MCF 10A (cell line): ENCODE measurements at places on chromosomes 5 and 9. TPM values are rescaled to one million over a fixed set of nuclear protein-coding genes. Genes with fewer than 3 reads are reported as not detected.

Gene SLC25A48
- total RNA-seq = not detected in 2 replicates

Gene EFNA5
- total RNA-seq = 45.8 and 51.2 TPM in 2 replicates

Gene LRRC19
- not detected in 2 replicates for total RNA-seq

Gene GHR
- total RNA-seq = 1.8 and 1.9 TPM in 2 replicates

Gene JMY
- 16.8 and 19.3 TPM in 2 replicates for total RNA-seq

- no peak for DNase-seq
Measured at GRCh38 chr9:86470326-86470725, 116.1 kb upstream of the TUT7 start.

DNA sequence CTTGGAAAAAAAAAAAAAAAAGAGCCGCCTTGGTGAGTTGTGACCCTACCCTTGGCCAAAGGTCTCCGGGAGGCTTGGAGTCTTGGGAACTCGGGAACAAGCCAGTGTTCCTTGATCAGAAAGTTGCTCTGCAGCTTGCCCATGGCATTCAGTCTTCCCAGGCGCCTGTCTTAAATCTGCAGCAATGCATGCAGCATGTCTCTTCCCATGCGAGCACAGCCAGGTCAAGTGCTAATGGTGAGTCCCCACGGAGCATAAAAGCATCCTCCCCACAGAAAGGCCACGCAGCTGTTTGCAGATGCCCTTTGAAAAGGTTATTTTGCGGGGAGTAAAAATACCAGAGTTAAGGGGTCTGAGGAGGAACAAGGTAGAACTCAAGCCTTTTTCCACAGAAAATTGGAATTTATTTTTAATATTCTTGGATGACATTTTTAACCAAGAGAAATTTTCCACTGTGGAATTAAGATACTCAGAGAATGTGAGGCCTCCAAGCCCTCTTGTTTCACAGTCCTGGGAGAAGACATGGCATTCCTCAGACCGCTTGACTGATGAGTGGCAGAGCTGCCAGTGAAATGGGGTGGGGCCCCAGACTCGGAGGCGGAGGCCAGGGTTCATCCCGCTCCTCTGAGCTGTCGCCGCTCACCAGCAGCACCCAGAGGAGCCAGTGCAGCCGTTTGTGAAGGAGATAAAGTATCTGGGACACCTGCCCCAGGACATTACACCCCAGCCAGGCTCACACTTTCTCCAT, 81.6 kb downstream of the CYFIP2 start:
- DNase-seq = no peak

- peak; percentile 56 for DNase-seq
Measured at GRCh38 chr5:94928891-94929290, 310.4 kb downstream of the SLF1 start.

DNA sequence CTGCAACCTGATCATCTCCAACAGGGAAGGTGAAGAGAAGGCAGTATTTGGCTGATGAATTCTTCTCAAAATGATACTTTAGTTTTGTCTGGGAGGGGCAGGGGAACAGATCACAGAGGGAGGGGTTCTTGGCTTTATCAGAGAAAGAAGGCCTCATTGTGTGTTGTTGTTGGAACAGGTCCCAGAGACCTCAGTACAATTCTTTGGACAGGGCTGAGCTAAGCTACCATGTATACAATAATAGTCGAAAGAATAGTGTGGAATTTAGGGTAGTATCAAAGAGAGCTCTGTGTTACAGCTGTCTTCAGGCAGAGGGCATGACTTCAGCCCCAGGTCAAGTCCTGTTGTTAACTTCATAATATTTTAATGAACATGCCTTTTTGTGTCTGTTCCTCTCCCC, 39.9 kb downstream of the ARHGAP26 start:
- DNase-seq = no peak

GRCh38 chr9:115207003-115207836, 89.3 kb upstream of the TNC start:
- no peak for DNase-seq

DNA sequence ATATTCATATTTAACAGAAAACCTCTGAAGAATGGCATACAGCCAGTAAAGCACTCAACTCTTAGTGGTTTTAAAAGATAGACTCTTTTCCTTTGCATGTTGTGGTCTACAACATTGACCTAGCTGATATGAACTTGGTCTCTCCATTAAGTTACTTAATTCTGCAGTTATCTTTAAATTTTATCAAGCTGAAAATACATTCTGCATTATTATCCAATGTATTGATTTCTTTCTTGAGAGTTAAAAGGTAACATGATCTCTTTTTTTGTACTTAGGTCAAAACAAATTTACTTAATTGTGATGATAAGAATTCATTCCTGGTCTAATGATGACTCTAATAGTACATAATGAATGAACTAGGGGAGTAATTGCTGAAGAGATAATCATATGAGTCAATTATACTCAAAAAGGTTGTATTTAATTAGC, 132.9 kb downstream of the STARD4 start:
- DNase-seq = no peak

- DNase-seq = no peak
Measured at GRCh38 chr5:132000677-132001453, 10.6 kb downstream of the ACSL6 start.

GRCh38 chr5:96963267-96963666, 27.4 kb downstream of the LNPEP start:
- DNase-seq = no peak

DNA sequence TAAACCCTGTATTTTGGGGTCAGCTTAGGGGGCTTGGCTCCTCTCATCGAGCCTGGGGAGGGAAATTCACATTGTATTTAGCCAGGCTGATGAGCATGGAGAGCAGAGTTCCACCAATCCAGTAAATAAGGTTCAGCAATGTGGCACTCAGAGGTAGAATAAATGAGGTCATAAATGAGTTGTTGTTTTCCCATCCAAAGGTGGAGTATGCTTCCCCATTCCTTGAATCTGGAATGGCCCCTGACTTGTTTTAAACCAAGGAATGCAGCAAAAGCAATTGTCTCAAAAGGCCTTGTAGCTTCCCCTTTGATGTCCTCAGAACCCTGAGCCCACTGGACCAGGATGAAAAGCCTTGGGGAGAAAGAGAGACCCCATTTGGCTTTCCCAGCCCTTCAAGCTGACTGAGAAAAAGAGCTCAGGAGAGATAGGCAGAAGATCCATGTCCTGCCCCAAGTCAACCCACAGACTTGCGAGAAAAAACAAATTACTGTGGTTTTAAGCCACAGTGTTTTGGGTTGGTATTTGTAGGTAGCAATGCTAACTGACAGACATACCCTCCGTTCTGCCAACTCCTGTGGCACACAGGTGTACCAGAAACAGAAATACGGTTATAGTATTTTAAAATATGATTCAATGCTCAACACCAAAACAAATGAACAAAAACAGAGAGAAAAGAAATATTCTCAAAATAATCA, 566.0 kb upstream of the DMAC1 start:
- DNase-seq = no peak

- DNase-seq = no peak
Measured at GRCh38 chr5:138946241-138946623, 71.1 kb upstream of the LRRTM2 start.

DNA sequence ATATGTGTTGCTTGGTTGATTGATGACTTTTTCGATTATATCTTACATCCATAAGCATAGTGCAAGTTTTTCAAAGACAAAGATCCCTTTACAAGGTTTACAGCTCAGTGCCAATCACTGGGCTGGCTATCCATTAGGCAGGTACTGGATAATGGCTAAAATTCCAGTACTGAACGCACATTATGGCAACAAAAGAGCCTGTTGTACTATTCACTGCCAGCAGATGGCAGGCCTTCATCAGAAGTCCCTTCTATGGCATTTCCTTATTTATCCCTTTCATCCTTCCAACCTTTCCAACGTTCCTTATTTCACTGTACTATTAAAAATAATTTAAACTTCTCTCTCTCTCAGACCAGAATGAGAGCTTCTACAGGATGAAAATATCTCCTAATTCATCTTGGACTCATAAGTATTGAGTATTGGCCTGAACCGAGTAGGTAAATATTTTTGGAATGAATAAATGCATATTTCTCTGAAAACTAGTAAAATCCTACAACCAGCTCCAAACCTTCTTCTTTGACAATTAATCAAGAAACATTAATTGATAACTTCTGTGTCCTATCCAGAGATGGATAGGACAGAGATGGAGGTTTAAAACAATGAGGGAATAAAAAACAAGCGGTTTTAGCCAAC, 6.7 kb upstream of the WNT8A start:
- DNase-seq = peak; percentile 82

GRCh38 chr5:997001-997474, 11.6 kb upstream of the NKD2 start:
- DNase-seq = no peak

GRCh38 chr5:135605221-135605620, 26.4 kb upstream of the CXCL14 start:
- DNase-seq = no peak

DNA sequence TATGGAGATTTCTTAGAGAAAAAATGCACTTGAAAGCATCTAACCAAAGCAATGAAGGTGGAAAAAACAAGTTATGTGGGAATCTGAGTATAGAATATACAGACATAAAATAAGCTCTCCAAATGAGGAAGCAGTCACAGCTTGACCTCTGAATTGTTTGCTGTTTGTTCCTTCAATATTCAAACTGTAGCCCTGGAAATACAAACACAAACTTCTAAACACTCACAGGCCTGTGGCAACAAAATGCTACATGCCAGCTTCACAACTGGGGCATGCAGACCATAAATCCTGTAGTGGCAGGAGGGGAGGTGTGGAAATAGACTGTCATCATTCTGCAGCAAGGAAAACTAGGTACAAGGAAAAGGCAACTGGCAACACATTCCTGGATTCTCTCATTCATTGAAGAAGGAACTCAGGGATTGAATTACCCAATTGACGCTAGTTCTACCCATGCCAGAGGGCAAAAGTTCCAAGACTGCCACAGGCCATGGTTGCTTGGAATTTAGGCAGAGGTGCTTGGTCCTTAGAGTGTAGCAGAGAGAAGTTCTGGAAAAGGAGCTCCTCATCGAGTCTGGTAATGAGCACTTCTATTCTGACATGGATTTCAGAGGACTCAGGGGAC, 349.6 kb downstream of the PDE4D start:
- no peak for DNase-seq
